ENCODE measurements at places on chromosomes 7 and 10.

- DNase-seq, result no peak
Observed at GRCh38 chr7:105723572-105723971, 142.3 kb upstream of the EFCAB10 start.

GRCh38 chr10:80529604-80530003, 8.1 kb upstream of the SH2D4B start:
- no peak for DNase-seq

- peak; percentile 61 for DNase-seq
Observed at GRCh38 chr10:84269773-84270172, 24.9 kb downstream of the RGR start.

DNA sequence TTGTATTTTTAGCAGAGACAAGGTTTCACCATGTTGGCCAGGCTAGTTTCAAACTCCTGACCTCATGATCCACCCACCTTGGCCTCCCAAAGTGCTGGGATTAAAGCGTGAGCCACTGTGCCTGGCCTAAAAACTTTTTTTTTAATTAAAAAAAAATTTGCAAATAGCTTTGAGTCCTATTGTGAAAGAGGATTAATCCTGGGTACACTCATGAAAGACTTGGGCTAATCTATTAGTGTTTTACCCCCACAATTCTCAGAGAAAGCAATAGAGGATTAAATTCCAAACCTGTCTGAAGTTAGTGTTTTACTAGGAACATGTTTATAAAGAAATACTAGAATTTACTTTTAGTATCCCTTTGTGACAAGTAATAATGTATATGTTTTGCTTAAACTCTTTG, 76.9 kb upstream of the ITGB1 start:
- DNase-seq, result no peak

GRCh38 chr7:116306409-116307048, 96.2 kb downstream of the TES start:
- DNase-seq, result no peak

GRCh38 chr7:142717453-142717852, 31.8 kb upstream of the PRSS1 start:
- no peak for DNase-seq

GRCh38 chr7:50531928-50532327, 33.3 kb downstream of the DDC start:
- no peak for DNase-seq

- DNase-seq, result no peak
Observed at GRCh38 chr7:154424350-154424749, 372.2 kb downstream of the DPP6 start.

- peak; percentile 75 for DNase-seq
Observed at GRCh38 chr10:31697271-31698180, 231.1 kb downstream of the ARHGAP12 start.

GRCh38 chr10:72784551-72785351, 92.8 kb downstream of the MCU start:
- DNase-seq, result peak; percentile 80

DNA sequence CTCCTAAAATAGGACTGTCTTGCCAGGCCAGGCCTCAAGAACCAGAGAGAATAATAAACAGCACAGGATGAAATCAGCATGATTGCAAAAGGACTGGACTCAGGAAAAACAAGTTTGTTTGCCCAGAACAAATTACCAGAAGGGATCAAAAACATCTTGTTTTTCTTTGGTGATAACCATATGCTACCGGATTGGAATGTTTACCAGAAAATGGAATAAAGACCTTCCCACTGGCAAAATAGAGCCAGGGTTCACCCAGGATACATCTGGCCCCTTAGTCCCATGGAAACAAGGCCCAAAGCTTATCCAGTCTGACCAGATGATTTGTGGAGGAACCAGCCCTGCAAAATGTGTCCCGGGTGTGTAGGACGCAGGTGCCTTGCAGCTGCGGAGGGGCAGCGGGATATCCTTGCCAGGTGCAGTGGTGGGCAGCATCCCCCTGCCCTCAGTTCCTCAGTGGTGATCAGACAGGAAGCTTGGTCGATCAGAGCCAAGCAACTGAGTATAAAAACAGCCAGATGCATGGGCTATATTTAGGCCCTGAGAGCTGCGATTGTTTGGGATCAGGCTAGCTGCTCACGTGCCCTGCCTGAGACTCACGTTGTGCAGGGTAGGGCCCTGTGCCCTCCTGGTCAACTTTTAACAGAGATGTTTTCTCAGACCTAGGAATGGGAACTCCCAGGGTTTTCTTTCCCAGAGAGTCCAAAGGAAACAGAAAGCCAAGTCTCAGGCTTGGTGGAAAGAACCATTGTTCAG, 4.6 kb upstream of the ZNF22 start:
- DNase-seq, result peak; percentile 29

DNA sequence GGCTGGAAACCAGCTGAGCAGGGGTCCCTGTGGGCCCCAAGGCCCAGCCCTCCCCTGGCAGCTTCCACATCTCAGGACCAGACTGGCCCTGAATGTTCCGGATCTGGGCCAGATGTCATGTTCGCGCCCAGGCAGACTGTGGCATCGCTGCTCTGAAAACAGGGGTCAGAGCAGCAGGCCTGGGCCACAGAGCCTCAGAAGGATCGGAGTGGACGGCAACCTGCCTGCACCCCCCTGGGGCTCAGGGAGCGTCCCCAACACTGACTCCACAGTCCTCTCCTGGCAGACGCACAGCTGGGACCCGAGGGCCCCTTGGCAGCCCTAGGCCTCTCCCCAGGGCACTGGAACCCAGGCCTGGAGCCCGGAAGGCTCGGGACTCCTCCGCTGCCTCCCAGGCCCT, 91.3 kb upstream of the DNAAF5 start:
- DNase-seq, result no peak

GRCh38 chr7:131544449-131545301, 11.8 kb downstream of the PODXL start:
- peak; percentile 61 for DNase-seq

GRCh38 chr10:125294109-125294508, 133.7 kb upstream of the CTBP2 start:
- no peak for DNase-seq

GRCh38 chr10:58742141-58742540, 229.5 kb downstream of the BICC1 start:
- DNase-seq, result no peak

GRCh38 chr7:45193828-45194227, 36.2 kb downstream of the RAMP3 start:
- no peak for DNase-seq

DNA sequence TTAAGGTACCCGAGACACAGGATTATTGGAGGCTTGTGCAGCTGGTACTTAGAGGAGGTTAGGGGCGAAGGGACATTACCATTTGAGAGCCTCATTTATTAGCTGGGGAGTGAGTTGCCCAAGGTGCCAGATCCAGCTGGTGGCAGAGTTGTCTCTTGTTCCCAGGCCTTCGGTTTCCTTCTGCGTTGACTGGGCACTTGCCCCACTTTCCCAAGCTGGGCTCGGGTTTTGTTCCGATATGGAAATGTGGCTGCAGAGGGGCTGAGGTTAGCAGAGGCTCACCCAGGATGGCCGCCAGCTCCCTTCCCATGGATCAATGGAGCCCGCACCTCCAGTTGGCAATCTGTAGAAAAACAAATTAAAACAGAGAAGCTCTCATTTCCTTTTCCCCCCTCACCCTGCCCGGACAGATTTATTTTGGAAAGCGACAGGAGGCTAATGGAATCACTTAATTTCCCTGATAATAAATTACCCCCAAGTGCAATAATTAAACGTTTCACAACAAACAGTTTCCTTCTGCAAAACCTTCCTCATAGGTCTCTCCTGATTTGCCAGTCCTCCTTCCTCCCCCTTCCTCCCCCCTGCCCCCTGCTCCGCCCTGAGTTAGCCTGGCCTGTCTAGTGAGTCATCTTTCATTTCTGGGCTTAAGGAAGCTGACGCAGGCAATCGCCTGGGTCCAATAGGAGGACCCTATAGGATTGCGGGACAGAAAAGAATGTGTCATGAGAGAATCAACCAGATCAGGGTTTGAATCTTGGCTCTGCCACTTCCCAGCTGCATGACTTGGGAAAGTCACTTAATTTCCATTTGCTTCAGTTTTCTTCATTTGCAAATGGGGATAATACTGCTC, 51.7 kb downstream of the ADRA2A start:
- peak; percentile 86 for DNase-seq

DNA sequence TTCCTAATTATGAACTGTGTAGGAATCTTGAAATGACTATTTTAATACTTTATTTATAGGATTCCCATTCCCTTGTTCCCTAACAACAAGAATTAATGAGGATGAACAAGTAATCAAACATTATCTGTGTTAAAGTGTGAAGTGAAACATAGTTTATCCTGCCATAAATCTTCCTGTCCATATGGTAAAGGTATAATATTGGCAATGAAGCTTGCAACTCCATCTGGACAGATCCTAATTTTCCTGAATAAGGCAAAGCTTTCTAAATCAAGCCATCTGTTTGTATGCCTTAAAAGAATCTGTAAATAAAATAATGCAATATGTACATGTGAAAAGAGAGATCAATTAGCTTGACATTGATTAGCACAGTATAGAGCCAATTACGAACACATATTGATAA, 529.0 kb downstream of the ANKRD7 start:
- no peak for DNase-seq

- no peak for DNase-seq
Observed at GRCh38 chr7:136391371-136391770, 414.2 kb upstream of the MTPN start.

- DNase-seq, result peak; percentile 82
Observed at GRCh38 chr10:62454687-62455397, 80.7 kb downstream of the ZNF365 start.

GRCh38 chr10:21740989-21741388, 207.0 kb downstream of the MLLT10 start:
- no peak for DNase-seq

DNA sequence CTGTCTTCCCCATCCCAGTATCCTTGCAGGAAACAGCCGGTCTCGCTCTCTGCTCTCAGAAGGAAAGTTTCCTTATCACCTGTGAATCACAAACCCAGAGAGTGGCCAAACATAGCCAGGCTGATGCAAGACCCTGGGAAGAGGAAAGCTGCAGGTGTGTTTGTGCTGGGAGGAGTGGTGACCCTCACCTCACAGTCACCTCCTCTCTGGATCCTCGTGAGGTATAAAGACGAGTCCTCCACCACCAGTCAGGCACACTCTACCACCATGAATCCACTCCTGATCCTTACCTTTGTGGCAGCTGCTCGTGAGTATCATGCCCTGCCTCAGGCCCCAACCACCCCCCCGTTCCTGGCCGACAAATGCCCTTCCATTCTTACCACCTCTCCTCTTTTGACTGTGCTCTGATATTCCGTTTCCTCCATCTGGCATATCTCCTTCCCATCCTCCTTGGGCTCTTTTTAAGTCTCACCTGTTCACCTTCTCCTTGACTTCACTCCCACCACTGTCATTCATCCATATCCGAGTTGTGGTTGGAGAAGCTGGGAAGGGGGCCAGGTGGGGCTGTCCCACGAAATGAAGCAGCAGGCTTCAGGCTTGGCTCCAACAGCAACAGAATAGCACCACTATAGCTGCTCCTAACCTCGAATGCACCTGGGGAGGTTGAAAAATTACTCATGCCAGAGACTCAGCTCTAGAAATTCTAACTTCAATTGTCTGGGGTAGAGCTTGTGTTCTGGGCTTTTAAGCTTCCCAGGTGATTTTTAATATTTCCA, at the start of gene PRSS1:
PRSS1 (plus strand) TSS at position 255 of the 776 bp plus-strand sequence; CDS start at position 268, 13 bp downstream.
- DNase-seq, result no peak

DNA sequence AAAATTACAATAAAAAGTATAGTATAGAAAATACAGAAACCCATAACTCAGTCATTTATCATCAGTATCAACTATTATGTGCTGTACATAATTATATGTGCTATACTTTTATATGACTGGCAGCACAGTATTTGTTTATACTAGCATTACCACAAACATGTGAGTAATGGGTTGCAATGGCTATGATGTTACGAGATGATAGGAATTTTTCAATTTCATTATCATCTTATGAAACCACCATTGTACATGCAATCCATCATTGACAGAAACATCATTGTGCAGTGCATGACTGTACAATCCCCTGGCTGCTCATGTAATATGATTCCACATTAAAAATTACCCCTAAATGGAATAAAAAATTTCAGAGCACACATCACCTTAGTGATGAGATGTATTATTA, 55.7 kb upstream of the TMEM229A start:
- DNase-seq, result no peak

DNA sequence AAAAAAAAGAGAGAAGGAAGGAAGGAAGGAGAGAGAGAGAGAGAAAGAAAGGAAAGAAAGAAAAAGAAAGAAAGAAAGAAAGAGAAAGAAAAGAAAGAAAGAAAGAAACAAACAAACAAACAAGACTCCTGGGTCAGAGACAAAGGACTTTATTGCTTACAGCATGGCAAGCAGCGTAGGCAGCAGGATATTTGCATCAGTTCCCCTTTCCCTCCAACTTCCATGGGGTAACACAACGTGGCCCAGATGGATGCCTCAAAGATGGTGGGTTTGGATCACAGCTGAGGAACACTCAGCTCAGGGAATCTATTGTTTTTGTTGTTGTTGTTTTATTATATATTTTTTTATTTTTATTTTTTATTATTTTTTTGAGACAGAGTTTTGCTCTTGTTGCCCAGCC, 128.5 kb upstream of the VKORC1L1 start:
- no peak for DNase-seq

DNA sequence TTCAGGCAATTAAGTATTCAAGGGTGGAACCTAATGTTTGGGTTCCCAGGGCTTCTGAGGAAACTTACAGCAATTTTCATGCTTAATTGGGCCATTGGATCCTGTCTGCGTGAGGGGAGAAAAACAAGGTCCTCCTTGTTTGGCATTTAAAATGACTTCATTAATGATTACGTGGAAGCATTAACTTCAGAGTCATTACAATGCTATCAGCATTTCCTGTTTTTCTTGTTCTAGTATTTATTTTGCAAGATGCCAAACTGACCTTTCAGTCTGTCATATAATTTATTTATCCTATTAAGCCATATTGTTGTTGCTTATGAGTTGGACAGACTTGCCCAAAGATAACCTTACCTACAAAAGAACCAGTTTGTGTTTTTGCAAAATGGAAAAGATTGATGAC, 324.1 kb upstream of the LRRN3 start:
- no peak for DNase-seq

- DNase-seq, result no peak
Observed at GRCh38 chr10:126439942-126440341, 51.7 kb upstream of the ADAM12 start.

GRCh38 chr10:122703483-122704448, 4.1 kb upstream of the C10orf120 start:
- peak; percentile 86 for DNase-seq

DNA sequence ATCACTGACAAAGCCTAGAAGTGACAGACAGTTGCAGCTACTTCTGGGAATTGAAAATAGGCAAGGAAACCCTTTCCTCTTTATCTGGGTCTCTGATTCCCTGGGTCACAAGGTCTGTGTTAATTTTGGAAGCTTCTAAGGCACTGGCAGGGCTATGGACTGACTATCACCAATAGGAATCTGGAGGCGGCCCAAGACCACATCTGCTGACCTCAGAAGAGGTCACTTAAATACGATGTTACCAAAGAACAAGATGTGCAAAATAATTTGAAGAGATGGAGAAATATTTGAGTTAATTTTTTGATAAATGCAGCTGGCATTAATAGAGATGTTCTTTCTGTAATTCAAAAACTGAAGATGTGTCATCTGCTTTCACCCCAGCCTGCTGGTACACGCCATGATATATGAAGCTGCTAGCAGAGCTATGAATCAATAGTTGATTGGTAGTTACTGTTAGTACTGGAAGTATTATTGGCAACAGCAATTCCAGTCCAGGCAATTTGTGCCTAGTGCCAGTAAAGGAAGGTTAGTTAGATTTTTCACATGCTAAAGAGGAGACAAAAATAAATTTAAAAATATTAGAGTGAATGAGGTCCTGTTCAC, 5.5 kb upstream of the STEAP4 start:
- peak; percentile 29 for DNase-seq

- no peak for DNase-seq
Observed at GRCh38 chr7:134946260-134946659, 40.0 kb upstream of the AGBL3 start.

- no peak for DNase-seq
Observed at GRCh38 chr7:152959610-152960009, 200.1 kb downstream of the ACTR3B start.
